ENCODE measurements at places on chromosomes 1 and 21. TPM values are rescaled to one million over a fixed set of nuclear protein-coding genes. Genes with fewer than 3 reads are reported as not detected.

The NBPF15 gene
- 29.0 TPM for total RNA-seq

The AIRE gene
- not detected for total RNA-seq

The CDC20 gene
- 3.1 TPM for total RNA-seq

The SYT11 gene
- total RNA-seq = 0.77 TPM

The PGBD5 gene
- under 0.01 TPM for total RNA-seq

The HUNK gene
- total RNA-seq = under 0.01 TPM

The ARHGEF16 gene
- 21.6 TPM for total RNA-seq

The PGLYRP3 gene
- total RNA-seq = 4.6 TPM

The UBE2U gene
- not detected for total RNA-seq

The ZMYND12 gene
- 0.26 TPM for total RNA-seq

The LRRC71 gene
- not detected for total RNA-seq

The TESK2 gene
- total RNA-seq = 1.6 TPM

The KLHDC8A gene
- not detected for total RNA-seq

The SLC35D1 gene
- 13.3 TPM for total RNA-seq

The TRIM17 gene
- 2.4 TPM for total RNA-seq

The ISG15 gene
- 25.7 TPM for total RNA-seq

The PALMD gene
- 4.7 TPM for total RNA-seq

The CITED4 gene
- 5.0 TPM for total RNA-seq

The CHI3L1 gene
- total RNA-seq = 0.79 TPM

The HTR6 gene
- not detected for total RNA-seq

The TCHH gene
- total RNA-seq = under 0.01 TPM

The SEC16B gene
- total RNA-seq = 0.26 TPM

The RNU1-2 gene
- 2,323 TPM for total RNA-seq

The ITGB2 gene
- total RNA-seq = 0.26 TPM

The CXADR gene
- 43.5 TPM for total RNA-seq

The RGS18 gene
- under 0.01 TPM for total RNA-seq

The MTARC2 gene
- total RNA-seq = 1.7 TPM

The SIK1 gene
- 33.2 TPM for total RNA-seq

The LRRC53 gene
- total RNA-seq = not detected

The SERPINC1 gene
- total RNA-seq = not detected

The HNRNPCL1 gene
- total RNA-seq = not detected

The ACTL8 gene
- total RNA-seq = not detected

The RNF186 gene
- total RNA-seq = not detected

The RSPH1 gene
- total RNA-seq = 0.38 TPM
